ENCODE measurements at places on chromosomes 5 and 9. TPM values are rescaled to one million over a fixed set of nuclear protein-coding genes. Genes with fewer than 3 reads are reported as not detected.

The CENPH gene
- total RNA-seq = 16.2 TPM

The PDCD1LG2 gene
- total RNA-seq = 0.62 TPM

The ACTBL2 gene
- not detected for total RNA-seq

The RNF38 gene
- 46.8 TPM for total RNA-seq

The ORM2 gene
- not detected for total RNA-seq

DNA sequence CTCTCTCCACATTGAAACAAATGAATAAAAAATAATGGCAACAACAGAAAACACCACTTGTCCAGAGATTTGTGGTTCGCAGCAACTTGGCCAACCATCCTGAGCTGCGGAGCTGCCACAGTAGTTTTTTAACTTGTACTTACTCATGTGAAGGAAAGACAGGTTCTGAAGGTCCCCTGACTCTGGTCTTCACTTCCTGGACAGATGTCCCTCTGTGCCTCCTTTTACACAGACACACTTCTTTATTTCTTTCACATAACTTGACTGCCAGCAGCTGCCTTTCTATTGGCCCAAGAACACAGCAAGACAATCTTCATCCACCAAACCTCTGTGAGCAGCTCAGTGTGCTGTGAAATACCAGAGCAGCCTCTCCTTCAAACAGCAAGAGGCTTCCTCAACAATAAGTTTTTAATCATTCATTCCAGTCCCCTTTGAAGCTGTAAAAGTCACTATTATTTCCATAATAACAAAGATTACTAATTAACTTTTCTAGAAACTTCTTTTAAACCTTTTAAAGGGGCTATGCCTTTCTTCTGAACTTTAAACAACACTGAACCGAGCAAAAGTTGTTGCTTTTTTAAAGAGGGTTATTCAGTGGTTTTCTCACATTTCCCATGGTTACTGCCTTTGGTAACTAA, 198.7 kb downstream of the NR2F1-AS1 start:
- DNase-seq = no peak

- no peak for DNase-seq
Measured at GRCh38 chr5:79151942-79152671, 40.5 kb downstream of the BHMT start.

- no peak for DNase-seq
Measured at GRCh38 chr5:172846677-172847076, 12.6 kb downstream of the ERGIC1 start.

- no peak for DNase-seq
Measured at GRCh38 chr9:75432888-75433287, 344.6 kb downstream of the OSTF1 start.

GRCh38 chr9:133513214-133514100, 11.3 kb downstream of the MYMK start:
- no peak for DNase-seq

GRCh38 chr5:14489643-14490042, 91.9 kb upstream of the OTULINL start:
- no peak for DNase-seq
